Tibial nerve (tissue), 4 donors: ENCODE measurements at places on chromosomes 3 and 15. TPM values are rescaled to one million over a fixed set of nuclear protein-coding genes. Genes with fewer than 3 reads are reported as not detected.

The SYNPR gene
- total RNA-seq = not detected

The SNX22 gene
- 1.2 TPM for total RNA-seq

The CPNE9 gene
- not detected for total RNA-seq

The DNAH12 gene
- 0.30 TPM for total RNA-seq
